ENCODE measurements at places on chromosomes 1 and 21.

DNA sequence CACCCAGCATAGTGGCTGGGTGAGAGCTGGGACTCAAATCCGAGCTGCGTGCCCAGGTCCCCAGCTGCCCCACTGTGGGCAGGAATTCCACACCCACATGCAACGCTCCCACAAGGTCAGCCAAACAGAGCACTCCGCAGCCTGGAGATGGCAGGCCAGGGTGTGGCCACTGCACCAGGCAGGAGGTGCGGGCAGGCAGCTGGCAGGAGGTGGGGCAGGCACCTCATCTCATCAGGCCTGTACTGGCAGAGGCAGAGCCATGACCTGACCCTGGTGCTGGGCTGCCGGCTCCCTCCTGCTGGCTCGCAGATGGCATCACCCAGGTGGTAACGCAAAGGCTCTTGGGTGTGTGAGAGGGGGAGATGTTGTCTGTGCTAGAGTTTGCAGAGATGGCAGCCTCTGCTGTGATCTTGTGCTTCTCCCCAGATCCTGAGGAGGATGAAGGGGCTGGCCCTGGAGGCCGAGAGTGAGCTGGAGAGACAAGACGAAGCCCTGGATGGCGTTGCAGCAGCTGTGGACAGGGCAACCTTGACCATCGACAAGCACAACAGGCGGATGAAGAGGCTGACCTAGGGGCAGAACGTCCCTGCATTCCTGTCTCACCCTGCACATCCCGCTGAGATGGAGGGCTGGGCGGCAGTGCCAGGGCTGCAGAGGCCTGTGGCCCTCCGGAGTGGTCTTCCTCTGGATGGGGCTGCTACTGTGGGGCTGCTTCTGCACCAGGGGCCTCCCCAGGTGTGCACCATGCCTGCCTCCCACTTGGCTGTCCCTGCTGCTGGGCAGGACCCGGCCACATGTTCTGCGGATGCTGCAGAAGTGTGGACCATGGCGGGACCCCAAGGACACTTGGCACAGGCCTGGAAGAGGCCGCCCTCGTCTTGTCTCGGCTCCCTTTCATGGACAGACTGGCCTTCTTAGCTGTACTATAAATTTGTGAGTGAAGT, 35.1 kb upstream of the PRSS38 start:
- no peak for DNase-seq

DNA sequence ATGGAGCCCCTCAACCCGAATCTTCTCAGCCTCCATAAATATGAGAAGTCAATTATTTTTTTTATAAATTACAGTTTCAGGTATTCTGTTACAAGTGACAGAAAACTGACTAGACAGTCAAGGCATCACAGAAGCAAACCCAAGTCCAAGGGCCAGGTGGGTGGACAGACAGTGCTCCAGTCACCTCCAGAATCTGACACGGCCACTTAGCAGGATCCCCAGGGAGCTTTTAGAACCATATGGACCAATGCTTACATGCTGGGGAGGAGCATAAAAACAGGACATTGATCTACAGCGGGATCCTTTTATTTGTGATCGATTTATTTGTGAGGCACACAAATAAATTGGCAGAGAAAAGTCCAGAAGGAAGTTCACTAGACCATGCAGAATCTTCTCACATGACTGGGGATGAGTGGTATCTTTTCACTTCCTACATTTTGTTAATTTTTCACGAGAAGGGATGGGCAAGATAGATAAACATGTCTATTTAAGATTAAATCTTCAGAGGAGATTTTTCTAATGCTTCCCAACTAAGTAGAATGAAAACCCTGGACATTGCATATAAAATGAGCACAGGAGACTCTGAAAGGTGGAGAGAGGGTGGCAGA, 15.0 kb downstream of the ZNF496 start:
- no peak for DNase-seq

GRCh38 chr1:924656-925560, 1.2 kb downstream of the SAMD11 start:
- no peak for DNase-seq

GRCh38 chr1:21451981-21452411, 12.1 kb downstream of the NBPF3 start:
- DNase-seq, result peak; percentile 30

- DNase-seq, result no peak
These were observed 30.3 kb downstream of the YARS1 start for GRCh38 chr1:32786856-32787255.

DNA sequence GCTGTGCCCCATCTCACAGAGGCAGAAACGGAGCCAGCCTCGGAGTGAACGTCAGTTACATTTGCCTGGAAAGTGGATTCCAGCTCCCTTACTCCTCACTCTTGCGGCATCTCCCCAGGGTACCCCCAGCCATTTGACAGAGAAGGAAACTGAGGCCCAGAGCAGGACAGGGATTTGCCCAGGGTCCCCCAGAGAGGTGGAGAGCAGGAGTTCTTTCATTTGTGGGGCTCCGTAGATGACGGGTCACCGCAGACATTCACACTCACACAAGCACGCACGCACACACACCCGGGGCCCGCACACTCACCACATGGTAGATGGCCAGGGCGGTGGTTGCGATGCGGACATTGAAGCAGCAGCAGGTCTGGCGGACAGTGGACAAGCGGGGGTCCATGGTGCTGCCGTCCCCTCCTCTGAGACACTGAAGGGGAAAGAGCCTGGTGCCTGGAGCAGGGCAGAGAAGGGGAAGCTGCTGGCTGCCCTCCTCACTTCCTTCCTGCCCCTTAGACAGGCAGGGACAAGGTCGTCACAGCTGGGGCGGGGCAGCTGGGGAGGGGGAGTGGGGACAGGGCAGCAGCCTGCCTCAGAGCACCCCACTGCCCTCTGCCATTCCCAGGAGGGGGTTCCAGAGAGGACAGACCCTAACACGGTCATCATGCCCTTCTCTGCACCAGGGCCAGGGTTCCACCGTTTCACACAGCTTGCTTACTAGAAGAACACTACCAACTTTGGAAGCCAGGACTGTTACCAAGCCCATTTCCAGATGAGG, at the start of gene LAPTM5:
Gene LAPTM5 (minus strand): TSS at position 423 of the 769 bp plus-strand sequence. CDS start 29 bp downstream, at position 394.
- DNase-seq, result no peak

GRCh38 chr1:224517171-224517570, 82.6 kb upstream of the WDR26 start:
- no peak for DNase-seq

DNA sequence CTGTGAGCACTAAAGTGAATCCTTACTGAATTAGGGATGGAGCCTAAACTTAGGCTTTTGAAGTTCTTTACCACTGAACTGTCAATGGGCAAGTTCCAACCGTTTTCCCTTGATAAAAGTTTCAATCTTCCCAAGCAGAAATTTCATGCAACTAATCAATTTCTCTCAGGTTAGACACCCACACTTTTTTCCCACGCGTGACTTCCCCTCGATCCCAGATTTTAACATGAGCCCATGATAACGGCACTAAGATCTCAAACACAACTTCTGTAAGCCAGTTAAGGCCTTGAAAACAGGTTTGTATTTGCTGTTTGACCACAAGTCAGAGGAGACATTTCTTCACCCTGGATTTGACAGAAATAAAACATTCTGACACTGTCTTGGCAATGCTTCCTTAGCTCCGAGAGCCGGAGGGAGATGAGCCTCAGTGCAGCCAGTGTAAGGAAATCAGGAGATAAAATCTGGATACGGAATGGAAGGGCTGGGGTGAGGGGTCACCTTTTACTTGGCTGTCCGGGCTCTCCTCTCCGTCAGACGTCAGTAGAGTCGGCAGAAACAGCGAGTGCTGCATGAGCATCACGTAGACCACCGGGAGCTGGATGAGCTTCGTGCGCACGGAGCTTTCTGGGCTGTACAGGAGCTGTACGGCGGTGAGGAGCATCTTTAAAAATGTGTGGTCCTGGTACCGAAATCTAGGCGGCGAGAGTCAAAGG, 39.7 kb downstream of the MRAP start:
- DNase-seq, result no peak

DNA sequence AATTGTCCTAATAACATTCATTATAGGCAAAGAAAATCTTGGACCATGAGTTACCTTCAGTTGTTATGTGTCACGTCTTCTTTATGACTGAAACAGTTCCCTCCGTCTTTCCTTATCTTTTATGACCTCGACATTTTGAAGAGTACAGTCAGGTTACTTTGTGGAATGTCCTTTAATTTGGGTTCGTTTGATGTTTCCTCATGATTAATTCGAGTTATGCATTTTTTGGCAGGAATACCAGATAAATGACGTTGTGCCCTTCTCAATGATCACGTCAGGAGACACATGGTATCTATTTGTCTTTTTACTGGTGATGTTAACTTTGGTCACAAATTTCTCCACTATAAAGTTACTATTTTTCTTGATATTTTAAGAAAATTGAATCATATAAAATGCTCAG, 17.3 kb upstream of the KLF17 start:
- no peak for DNase-seq

DNA sequence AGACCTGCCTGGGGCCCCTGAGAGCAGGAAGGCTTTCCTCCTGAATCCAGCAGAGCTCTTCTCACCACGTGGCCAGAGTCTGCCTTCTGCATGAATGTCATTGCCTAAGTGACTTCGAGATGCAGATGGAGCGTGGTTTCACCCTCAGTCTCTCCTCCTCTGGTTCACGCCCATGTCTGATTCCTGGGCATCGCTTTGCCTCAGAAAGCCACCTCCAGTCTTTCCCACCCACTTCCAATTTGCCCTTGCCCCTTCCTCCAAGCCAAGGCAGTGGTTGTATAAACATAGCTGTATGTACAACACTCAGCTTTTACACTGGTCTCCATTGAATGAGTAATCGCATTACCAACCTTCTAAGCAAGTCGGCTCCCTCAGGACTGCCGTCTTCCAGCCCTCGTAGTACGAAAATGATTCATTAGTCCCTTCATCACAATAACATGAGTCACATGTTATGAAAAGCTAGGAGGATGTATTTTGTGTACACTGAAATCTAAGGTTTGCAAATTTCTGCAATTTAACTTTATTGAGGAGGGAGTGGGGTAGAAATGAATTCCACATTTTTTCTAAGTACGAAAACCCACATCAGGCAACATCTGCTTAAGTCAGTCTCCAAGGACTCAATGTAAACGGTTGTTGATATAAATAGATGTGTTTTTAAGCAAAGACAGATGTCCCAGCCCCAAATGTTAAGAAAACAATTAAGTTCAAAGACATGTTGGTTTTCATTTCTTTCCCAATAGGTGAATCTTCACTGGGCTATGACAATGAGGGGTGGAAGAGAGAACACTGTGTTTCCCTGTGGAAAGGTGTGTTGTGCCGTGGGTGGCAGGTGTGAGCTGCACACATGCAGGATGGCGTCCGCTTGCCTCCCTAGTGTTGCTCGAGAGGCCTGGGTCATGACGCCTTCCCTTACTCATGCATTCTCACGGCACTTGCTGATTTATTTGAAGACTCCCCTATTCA, 32.3 kb upstream of the ETS2 start:
- DNase-seq, result no peak

GRCh38 chr1:234427950-234428646, 50.9 kb downstream of the TARBP1 start:
- DNase-seq, result no peak

DNA sequence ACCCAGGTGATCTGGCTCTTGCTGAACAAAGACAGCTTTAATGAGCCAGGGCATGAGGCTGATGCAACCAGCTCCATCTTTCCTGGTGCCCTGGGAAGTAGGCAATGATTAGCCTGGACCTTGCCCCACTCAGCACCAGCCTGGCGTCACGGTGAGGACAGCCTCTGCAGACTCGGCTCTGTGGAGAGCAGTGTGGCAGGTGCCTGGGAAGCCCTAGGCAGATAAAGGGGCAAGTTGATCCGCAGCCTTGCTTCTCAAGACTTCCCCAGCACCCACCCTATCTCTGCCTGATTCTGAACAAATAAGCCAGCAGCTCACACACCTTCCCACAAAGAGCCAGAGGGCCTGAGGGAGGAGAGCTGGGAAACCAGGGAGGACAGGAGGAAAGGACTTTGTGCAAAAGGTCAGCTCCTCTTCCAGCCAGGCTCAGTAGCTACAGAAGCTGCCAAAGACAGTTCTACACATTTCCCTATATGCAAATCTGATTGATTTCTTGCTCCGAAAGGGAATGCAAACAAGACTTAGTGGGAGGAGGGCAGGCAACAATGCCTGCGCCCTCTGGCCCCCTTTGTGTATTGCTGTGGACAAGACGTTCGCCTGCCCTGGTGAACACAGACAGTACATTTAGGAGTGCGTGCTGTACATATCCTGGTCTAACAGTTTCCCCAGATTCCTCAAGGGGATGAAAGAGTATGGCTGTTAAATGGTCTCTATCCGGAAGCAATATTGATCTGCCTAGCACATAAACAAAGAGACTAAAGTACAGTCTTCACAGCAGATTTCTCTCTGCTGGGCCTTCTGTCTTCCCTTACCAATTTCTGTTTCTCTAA, 63.8 kb downstream of the BCAR3 start:
- no peak for DNase-seq

GRCh38 chr1:201090541-201090940, 21.7 kb downstream of the CACNA1S start:
- DNase-seq, result no peak

DNA sequence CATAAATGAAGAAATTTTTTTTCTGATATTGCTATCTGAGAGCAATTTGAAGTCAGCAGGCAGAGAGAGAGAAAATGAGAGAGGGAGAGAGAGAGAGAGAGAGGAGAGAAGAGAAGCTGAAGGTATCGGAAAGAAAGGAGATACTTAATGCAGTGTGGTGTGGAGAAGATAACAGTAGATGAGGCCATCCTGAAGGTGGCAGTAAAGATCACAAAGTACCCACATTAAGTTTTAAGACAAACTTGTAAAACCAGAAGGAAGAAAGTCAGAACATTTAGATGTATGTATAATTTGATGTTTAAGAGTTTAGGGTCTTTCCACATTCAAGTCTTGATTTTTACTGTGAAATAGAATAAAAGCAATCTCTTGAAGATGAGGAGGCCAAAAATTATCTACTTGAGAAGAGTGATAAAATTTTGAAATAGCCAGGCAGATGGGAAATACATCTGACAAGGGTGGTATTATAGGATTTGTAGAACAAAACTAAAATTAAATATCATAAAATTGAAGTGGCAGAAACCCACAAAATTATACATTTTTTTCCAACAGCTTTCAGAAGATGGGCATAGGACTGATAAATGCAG, 1753.4 kb downstream of the MRPL39 start:
- DNase-seq, result peak; percentile 11

GRCh38 chr1:175127565-175127964, 59.9 kb downstream of the TNN start:
- no peak for DNase-seq

GRCh38 chr1:200699871-200700270, 30.2 kb upstream of the DDX59 start:
- DNase-seq, result no peak

DNA sequence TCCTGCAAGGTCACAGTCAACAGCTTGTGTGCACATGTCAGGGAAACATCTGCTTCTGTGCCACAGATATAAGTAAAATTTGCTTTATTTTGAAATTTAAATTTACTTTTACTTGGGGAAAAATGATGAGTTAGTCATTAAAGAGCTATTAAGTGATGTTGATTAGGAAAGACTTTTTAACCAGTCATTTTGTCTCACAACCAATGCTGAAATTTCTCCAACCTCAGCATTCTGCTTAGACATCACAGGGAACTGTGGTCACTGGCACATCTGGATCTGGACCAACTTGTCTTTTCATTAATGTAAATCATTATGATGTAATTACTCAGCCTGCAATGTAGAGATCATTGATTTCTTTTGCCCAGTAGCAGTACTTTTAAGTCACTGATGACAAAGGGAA, 301.0 kb downstream of the TTLL7 start:
- DNase-seq, result no peak

GRCh38 chr1:20322081-20322824, 31.6 kb downstream of the VWA5B1 start:
- DNase-seq, result no peak

GRCh38 chr1:196385109-196385508, 223.1 kb downstream of the KCNT2 start:
- no peak for DNase-seq

GRCh38 chr1:88341447-88341846, 342.6 kb upstream of the PKN2 start:
- DNase-seq, result no peak

GRCh38 chr1:24558902-24559791, 3.3 kb downstream of the NCMAP start:
- no peak for DNase-seq

Data from CMK (cell line).